Dorsolateral prefrontal cortex (tissue), 122 donors: ENCODE measurements at places on chromosomes 6 and 20.

- no peak for DNase-seq
Measured at GRCh38 chr6:1604158-1605003, 5.3 kb upstream of the FOXC1 start.

- no peak for DNase-seq
Measured at GRCh38 chr6:137685798-137686375, 181.2 kb upstream of the TNFAIP3 start.

DNA sequence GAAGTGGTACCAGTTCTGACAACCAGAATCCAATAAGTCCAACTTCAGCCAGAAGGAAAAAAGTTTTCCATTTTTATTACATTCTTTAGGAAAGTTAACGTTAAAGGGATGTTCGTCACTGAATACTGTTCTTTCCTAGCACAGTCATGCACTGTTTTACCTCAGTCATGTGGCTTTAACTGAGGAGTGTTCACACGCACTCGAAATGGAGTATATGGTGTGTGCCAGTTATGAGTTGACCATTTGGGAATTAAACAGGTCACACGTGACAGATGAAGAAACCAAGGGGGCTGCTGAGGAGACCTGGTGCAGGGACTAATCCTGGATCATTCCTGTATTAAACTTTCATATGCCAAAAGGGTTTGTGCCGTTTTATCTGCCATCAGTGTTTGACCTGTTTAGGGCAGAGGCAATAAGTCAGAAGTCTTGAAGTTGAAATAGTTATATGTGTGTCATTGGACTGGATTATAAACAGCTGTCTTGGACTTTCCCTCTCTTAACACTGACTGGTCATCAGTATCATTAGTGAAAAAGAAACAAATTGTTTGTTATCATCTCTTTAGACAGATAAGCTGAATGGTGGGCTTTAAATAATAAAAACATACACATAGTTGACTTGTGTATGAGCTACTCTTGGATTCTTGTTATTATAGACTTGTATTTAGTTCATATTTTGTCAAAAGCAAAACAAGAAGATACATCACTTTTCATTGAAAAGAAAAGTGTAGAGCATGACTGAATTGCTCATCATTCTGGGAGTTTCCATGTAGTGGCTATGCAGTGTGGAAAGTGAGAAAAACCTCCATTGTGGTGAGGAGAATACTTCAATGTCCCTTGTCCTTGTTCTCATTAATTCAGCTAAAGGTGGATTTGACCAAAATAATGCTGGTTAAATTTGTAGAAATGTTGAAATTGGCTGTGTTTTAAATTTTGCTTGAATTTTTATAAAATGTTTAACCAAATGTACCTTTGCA, 123.5 kb upstream of the SAMD5 start:
- DNase-seq: no peak

GRCh38 chr20:9129756-9130155, 60.9 kb downstream of the PLCB4 start:
- DNase-seq: no peak

- DNase-seq: no peak
Measured at GRCh38 chr6:43772681-43773049, 2.7 kb downstream of the VEGFA start.

DNA sequence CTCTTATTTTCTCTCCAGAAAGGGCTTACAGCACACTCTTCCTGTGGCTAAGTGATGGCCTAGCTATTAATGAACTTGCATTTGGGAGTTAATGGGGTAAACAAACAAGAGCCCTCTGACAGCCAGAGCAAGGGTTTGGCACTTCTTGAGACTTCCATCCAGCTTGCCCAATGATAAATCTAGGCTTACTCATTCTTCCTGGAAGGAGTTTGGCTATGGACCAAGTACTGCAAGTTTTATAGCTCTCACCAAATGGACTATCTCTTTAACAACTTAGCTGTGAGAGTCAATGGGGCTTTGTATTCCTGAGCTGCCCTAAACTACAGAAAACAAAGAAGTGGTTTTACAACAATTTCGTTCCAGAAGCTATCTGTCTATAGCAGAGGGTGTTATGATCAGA, 16.7 kb upstream of the PI3 start:
- DNase-seq: no peak

GRCh38 chr20:20297181-20297580, 70.7 kb upstream of the INSM1 start:
- no peak for DNase-seq

DNA sequence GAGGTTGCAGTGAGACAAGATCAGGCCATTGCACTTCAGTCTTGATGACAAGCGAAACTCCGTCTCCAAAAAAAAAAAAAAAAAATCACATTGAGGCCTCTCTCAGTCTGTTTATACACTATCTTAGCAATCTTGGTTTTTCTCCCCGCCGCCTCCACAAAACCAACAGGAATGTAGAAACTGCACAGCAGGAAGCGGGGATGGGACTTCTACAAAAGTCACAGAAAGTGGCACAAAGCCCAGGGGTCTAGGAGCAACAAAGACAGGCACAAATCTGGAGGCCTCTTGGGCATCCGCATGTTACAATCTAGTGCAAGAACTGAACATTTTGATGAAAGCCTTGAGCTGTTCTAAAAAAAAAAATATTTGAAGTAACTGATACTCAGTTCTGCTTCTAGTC, 48.6 kb downstream of the KDM1B start:
- no peak for DNase-seq

GRCh38 chr20:61835301-61835700, 230.4 kb downstream of the TAF4 start:
- DNase-seq: no peak

GRCh38 chr6:53484476-53485280, 60.2 kb downstream of the GCLC start:
- DNase-seq: no peak
